ENCODE measurements at places on chromosomes 7 and 10.

- no peak for DNase-seq
Measured at GRCh38 chr7:3236268-3236667, 64.8 kb upstream of the SDK1 start.

DNA sequence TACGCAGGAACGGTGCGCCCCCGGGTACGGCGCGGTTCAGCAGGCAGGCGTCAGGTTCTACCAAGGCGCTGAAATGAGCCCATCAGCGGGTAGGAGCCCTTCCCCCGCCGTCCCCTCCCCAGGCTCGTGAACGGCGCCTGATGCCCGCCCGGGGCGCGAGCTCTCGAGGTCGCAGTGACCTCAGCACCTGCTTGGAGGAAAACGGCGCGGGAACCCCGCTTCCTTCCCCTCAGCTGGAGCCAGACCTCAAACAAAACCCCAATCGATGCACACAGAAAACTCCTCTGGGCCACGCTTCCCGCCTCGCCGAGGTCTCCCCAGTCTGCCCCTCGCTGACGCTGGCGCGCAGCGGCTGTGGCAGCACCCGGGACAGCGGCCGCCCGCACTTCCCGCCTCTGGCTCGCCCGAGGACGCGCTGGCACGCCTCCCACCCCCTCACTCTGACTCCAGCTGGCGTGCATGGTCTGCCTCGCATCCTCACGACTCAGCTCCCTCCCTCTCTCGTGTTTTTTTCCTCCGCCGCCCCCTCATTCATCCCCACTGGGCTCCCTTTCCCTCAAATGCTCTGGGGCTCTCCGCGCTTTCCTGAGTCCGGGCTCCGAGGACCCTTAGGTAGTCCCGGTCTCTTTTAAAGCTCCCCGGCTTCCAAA lies 514 bp upstream of the GAD2 start:
- DNase-seq, result no peak

- DNase-seq, result no peak
Measured at GRCh38 chr10:14659626-14660196, 115.0 kb downstream of the FAM107B start.

GRCh38 chr10:103845972-103846371 lies 9.4 kb downstream of the SH3PXD2A start:
- DNase-seq, result no peak

DNA sequence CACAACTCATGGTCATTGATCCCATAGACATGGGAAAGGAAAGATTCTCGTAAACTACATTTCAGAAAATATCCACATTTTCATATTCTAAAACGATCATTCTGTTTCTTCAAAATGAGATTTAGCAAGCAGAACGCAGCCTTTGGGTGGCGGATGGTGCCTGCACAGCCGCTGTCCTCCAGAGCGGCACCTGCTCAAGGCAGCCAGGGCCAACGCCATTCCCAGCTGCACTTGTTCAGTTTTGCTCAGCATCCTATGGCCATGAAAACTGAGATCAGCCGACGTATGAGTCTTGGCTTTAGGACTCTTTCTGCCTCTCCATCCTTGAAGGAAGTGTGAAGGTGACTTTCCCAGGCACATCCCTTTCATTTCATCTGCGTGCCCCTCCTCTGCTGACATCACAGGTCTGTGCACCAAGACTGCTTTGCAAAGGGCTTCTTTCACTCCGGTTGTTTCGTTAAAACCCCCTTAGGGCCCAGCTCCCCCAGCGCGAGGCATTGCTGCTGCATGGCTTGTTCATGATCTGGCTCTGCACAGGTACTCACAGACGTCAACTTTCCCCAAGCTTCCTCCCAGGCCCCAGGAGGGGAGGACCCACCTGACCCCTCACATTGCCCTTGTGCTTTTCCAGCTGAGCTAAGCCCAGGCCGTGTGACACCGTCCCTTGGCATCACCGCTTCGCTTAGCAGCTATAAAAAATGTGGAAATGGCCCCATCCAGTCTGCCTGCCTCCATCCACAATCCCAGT lies 37.2 kb downstream of the TCERG1L start:
- DNase-seq, result no peak

DNA sequence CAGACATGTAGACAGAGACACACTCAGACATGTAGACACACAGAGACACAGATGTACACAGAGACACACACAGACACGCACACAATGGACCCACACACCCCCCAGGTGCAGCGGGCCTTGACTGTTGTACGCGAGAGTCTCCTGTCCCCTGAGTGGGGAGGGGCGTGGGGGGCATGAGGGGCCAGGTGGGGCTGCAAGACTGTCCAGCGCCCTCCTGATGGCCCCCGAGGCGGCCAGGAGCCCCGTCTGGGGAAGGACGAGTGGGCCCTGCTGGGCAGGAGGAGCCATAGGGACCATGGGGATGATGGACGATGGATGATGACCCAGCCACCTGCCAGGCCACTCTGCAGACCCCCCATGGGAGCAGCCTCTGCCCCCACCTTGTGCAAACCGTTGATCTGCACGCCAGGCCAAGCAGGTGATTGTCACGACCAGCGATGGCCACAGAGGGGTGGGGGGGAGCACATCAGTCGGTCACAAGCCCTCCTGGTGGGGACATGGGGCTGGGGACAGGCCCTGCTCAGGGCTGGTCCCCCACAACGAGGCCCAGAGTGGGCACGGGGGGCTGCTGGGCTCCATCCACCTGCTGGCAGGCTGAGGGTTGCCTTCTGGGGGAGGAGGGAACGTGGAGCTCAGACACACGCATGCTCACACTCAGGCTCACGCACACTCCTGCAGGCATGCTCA lies 11.6 kb downstream of the VENTX start:
- DNase-seq, result no peak
